ENCODE measurements at places on chromosomes 7 and 10.

DNA sequence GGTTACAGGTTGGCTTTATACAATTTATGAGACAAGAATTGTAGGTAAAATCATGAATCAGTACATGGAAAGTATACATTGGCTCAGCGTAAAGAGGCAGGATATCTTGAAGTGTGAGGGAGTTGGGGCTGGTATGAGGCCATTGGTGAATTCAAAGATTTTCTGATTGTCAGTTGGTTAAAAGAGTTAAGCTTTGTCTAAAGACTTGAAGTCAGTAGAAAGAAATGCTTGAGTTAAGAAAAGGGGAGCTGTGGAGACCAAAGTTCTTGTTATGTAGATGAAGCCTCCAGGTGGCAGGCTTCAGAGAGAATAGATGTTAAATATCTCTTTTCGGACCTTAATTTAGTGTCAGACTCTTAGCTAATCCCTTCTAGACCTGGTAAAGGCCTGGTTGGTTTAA lies 341.0 kb downstream of the GALNT17 start:
- no peak for DNase-seq

GRCh38 chr10:10471758-10472157 lies 545.9 kb upstream of the CELF2 start:
- DNase-seq = no peak

- DNase-seq = no peak
Observed at GRCh38 chr10:90363799-90364483, 493.9 kb downstream of the HTR7 start.

- DNase-seq = no peak
Observed at GRCh38 chr7:30785786-30786185, 14.6 kb downstream of the MINDY4 start.

DNA sequence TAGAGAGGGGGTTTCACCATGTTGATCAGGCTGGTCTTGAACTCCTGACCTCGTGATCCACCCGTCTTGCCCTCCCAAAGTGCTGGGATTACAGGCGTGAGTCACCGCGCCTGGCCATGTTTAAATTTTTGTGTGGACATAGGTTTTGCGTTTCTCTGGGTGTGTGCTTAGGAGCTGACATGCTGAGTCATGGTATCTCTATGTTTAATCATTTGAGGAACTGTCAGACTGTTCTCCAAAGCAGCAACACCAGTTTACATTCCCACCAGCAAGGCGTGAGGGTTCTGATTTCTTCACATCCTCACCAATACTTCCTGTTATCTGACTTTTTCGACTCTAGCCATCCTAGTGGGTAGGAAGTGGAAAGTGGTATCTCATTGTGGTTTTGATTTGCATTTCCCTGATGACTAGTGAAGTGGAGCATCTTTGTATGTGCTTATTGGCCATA lies 153.7 kb downstream of the DNAJB6 start:
- peak; percentile 96 for DNase-seq

GRCh38 chr7:3592401-3593134 lies 291.5 kb downstream of the SDK1 start:
- no peak for DNase-seq

GRCh38 chr10:131876508-131876907 lies 24.3 kb upstream of the PPP2R2D start:
- DNase-seq = no peak

DNA sequence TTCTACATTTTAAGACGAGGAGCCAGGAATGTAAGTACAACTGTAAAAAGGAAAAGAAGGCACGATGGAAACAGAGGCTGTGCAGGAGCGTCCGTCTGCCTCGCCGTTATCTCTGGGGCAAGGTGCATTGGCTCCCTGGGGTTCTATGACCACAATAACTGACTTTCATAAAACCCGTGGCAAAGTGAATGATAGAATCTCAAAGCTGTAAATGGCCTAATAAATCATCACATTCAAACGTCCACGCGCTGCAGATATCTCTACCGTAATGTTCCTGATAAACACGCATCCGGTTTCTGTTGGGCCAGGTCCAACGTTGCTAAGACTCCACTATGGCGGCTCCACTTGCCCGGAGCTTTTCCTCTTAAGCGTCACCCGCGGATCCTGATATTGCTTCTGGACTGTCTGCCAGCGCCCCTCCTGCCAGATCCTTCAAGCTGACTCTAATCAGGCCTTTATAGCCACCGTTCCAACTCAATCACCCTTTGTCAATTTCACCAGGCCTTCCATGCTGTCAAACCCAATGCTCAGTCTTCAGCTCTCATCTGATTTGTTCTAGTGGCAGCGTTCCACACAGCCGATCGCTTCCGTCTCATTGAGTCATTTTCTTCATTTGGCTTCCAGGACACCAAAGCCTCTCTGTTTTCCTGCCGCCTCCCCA lies 265.6 kb upstream of the FOXK1 start:
- no peak for DNase-seq

DNA sequence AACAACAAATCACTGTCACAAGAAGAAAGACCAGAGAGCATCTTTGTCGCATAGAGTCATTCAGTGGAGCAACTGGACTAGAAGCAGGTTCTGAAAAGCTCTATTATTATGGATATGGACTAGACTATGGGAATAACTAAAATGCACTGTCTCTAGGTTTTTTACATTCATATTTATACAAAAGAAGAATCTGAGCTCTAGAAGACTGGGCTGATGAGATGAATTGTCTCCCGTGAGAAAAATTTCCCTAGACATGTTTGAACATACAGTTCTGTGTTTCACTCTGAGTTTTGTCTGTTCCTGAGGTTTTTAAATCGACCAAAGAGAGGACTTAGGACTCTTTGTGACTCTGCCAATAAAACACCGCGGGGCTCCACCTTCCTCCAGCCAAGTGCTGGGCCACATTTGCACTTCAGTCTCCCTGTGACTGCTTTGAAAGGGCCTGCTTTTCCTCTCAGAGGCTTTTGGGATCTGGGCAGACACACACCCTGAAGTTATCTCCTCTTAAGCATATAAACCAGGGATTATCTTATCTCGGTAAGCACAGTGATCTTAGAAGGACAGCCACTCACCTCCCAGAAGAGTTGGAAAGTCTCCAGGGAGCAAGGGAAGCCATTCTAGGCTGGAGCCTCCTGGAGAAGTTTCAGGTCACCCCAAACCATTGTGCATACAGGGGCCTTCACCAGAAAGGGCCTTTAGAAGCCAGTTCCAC lies 101.0 kb upstream of the JCAD start:
- DNase-seq = no peak

GRCh38 chr10:95588025-95588424 lies 26.9 kb upstream of the SORBS1 start:
- no peak for DNase-seq

DNA sequence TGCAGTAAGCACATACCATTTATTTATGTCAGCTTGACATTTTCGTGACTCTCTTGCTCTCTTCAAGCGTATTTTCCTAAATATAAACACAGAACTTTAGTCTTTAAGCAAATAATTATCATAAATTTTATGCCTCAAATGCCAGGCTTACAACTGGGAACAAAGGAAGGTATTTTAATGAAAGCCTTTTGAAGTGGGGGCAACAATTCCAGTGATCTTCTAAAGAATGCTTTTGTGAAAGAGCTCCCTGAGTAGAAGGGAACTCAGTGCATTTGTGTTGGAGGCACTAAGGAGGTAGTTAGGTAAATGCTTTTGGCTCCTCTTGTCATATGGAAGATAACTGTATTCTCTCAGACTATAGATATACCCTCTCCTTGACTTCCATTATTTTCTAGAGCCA lies 104.9 kb downstream of the VPS50 start:
- DNase-seq = no peak

DNA sequence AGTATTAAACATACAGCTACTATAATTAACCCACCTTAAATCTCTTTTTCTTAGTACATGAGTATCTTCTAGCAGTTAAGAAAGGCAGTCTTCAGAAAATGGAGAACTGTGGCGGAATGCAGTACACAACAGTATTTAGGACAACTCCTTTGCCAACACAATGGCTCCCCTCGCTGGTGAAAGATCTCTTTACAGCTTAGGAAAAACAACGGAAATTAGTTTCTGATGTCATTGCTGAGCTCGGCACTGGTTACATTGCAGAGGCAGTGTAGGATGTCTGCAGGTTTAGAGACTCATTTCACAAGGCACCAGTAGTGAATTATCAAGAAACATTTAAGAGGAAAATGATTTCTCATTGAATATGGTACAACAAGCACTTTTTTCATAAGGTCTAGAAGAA lies 43.4 kb downstream of the GLRX3 start:
- DNase-seq = peak; percentile 65

DNA sequence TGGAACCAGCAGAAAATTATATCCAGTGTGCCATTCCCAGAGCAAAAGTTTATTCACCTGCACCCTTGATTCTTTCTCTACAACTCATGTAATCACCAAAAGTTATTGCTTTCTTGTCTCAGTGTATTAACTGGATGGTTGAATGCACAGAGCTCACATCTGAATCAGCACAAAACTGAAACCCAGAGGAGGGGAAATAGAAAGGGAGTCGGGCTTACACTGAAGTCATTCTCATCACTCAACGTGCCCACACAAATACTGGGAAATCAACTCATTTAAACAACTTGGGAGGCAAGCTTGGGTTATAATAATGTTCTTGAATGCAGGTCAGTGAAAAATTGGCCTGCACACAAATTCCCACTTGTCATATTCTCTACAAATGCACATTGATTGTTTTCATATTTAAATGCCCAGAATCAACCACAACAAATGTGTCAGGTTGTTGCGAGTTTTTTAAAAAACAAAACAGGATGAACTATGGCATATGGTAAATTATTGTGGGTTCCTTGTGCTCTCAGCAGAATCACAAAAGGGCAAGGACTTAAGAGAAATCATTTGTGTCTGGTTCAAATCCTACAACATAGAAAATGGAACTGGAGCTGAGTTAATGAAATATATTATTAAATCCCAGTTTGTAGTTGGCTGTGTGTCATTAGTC lies 125.9 kb upstream of the NOBOX start:
- DNase-seq = no peak

- DNase-seq = no peak
Observed at GRCh38 chr10:60427709-60428386, 38.2 kb upstream of the ANK3 start.

- DNase-seq = no peak
Observed at GRCh38 chr7:149666360-149666945, 106.9 kb downstream of the ZNF467 start.

GRCh38 chr7:4302203-4302905 lies 379.7 kb upstream of the FOXK1 start:
- DNase-seq = no peak

DNA sequence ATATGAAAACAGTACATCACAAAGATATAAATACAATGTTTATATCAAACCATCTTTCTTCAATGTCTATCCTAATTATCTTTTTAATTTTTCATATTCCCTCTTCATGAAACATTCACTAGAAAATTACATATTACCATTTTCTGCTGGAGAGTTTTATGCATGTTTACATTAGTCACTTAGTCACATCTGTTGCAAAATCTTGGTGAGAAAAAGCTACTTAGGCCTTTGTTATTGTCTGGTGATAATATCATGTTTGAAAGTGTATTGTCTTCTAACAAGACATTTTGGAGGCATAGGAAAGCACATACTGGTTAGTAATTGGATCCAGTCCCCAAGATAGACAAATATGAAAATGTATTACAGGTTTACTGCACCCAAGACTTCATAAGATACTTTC lies 163.6 kb downstream of the GNAI1 start:
- no peak for DNase-seq

GRCh38 chr10:33046792-33047191 lies 88.8 kb upstream of the ITGB1 start:
- no peak for DNase-seq

GRCh38 chr7:41566581-41566980 lies 136.3 kb downstream of the INHBA start:
- no peak for DNase-seq

DNA sequence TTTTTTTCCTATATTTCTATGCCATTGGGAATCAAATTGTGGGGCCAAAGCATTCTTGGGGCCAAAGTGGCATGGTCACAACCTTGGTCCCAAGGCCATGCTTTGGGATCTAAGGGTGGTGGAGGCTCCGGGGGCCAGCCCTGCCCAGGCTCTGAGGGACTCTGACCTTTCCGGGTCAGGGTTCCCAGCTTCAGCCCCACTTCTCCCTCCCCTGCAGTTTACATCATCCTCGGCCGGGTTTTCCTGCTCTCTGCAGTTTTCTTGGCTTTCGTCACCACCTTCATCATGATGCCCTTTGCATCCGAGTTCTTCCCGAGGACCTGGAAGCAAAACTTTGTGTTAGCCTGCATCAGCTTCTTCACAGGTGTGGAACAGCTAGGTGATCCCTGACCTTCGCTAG lies 8.5 kb downstream of the TMEM225B start:
- no peak for DNase-seq

- no peak for DNase-seq
Observed at GRCh38 chr10:78361031-78361430, 327.4 kb downstream of the RPS24 start.

GRCh38 chr10:83957168-83957947 lies 182.0 kb upstream of the GHITM start:
- DNase-seq = no peak

GRCh38 chr7:3282457-3282856 lies 18.6 kb upstream of the SDK1 start:
- no peak for DNase-seq

Measured in A549 (cell line).